ENCODE measurements at places on chromosomes 5 and 9. TPM values are rescaled to one million over a fixed set of nuclear protein-coding genes. Genes with fewer than 3 reads are reported as not detected.

GRCh38 chr9:124663046-124663961 is 107.8 kb downstream of the NR6A1 start:
- DNase-seq, result no peak

GRCh38 chr9:6619909-6620308 is 25.6 kb downstream of the GLDC start:
- DNase-seq, result no peak

- no peak for DNase-seq
Observed at GRCh38 chr9:37364751-37365360, 57.6 kb upstream of the GRHPR start.

DNA sequence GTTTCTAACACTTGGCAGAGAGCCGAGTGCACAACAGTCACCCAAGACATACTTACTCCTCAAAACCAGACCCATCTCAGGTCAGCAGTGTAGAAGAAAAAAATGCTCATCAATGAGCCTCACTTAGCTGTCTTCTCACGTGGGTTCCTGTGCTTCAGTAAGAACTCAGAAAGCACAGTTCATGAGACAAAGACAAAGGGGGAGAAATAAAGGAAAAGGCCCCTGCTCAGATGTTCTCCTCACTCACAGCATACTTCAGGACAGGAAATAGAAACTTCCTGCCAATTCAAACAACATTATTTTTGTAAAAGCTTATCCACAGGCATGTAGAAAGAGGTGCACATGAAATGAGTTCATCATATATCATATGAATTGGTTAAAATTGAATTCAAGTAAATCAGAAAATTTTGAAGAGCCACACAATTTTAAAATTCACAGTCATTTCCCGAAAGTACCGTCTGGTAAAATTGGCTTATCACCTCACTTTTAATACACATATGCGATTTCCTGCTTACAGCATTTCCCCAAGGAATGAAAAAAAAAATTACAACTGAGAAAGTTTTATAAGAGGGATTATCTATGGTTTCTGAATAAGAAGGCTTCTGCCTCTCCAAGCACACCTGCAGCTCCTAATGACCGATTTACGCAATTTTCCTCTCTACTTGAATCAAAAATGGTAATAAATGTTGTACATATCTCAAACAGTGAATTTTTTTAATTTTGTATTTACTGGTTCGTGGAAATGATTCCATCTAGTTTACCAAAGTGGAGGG is 328.3 kb downstream of the TMEM167A start:
- no peak for DNase-seq

DNA sequence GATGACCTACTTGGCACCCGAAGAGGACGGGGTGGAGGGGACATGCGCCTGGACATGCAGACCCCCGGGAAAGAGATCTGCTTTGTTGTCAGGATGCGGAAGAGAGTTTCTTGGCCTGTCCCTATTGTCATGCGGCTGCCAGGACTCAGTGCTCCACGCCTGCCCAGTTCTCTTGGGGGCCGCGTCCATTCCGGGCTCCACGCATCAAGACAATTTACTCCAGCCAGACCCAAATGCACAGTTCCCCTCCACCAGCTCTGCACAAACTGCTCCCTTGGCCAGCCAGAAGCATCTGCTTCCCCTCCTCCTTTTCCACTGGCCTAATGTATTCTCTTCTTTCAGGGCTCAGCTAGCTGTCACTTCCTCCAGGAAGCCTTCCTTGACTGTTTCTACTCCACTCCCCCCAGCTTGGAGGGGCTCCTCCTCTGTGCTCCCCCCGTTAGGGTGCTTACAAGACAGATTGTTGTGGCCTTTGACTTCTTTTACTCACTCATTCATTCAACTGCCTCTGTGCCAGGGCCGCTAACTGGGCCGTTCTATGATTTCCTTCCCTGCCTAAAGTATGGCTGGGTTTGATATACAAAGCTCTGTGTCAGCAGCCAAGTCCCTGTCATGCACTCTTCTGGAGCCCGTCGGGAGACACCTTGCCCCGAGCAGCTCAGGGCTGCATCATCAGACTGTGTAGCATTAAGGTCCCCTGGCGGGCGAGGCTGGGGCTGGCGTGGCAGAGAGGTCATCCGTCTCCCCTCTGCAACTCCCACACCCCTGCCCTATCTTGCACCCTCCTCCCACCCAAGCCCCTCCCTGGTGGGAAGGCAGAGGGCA is 6.6 kb downstream of the FIBCD1 start:
- no peak for DNase-seq

GRCh38 chr5:150613991-150614660 is 26.3 kb upstream of the SYNPO start:
- DNase-seq, result no peak

GRCh38 chr9:9284201-9284600 is 1328.6 kb downstream of the PTPRD start:
- DNase-seq, result no peak

The MARCHF11 gene
- not detected for total RNA-seq

The IL33 gene
- not detected for total RNA-seq

The GLRA1 gene
- total RNA-seq, result not detected

The MYMK gene
- total RNA-seq, result not detected

The STRBP gene
- total RNA-seq, result 5.3 TPM

The IL5 gene
- total RNA-seq, result not detected

Data from SJSA1 (cell line).